Skeletal muscle cell (primary cell): ENCODE measurements at places on chromosomes 5 and 9.

DNA sequence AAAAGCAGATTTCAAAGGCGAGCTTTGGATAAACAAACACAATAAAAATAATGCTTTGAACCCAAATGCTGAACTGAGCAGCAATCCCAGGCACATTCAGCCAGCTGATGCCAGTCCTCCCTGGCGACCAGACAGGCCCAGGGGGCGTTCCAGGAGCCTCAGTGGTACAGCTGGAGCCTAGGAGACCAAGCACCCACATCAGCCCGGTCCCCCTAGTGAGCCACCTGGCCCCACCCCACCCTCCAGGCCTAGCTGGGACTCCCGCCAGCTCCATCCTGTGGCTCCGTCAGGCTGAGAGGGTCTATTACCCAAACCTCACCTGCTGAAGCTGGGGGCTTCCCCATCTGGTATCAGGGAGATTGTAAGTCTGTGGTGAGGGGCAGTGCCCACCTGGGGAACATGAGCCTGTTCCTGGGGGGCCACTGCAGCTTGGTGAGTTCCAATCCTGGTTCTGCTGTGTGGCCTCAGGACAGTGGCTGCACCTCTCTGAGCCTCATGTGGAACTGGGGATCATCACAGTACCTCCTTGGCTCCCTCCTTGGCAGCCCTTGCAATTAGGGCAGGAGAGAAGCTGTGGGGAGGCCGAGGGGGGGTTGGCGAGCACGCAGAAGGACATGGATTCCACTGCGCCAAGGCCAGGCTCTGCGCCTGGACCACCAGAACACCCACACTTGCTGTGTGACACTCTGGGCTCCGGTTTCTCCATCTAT, 16.7 kb downstream of the C9orf50 start:
- DNase-seq: no peak

GRCh38 chr5:87394411-87395165, 18.1 kb downstream of the CCNH start:
- DNase-seq: peak; percentile 72

- no peak for DNase-seq
These were observed 812.3 kb upstream of the GRAMD2B start for GRCh38 chr5:125610892-125611291.

- no peak for DNase-seq
These were observed 213.5 kb downstream of the MEF2C start for GRCh38 chr5:88669371-88670050.

DNA sequence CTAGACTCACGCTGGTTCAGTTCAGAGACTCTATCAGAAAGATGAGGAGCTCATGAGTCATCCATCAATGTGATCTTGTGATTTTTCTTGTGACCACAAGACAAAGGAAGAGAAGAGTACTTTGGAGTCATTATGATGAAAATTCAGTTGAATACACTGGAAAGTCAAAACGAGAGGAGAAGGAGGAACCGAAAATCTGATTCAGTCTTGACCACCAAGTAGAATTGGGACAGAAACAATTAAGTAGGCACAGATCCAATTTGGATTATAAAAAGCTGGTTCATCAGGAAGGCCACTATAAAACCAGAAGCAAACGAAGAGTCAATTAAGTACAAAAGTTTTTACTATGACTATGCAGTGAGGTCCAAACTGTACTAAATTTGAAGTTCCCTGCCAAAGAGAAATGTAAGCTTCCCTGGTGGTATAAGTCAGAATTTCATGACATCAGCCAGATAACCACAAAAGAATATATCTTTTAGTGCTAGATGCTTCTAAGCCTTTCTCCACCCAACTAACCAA, 90.9 kb downstream of the THBS4 start:
- DNase-seq: peak; percentile 64

DNA sequence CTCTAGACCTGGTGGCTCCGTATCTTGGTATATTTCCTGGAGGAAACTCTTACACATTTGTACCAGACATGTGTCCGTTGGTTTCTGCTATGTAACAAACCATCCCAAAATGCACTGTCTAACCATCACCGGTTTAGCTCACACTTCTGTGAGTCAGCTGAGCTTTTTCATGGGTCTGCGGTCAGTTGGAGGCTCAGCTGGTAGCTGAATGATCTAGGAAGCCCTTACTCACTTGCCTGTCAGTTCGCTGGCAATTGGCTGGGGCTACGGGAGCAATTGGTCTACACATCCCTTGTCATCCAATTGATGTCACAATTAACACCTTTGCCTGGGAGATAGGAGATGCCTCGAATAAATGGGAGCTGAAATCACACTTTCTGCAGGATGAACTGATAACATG, 11.6 kb upstream of the WHRN start:
- DNase-seq: no peak

DNA sequence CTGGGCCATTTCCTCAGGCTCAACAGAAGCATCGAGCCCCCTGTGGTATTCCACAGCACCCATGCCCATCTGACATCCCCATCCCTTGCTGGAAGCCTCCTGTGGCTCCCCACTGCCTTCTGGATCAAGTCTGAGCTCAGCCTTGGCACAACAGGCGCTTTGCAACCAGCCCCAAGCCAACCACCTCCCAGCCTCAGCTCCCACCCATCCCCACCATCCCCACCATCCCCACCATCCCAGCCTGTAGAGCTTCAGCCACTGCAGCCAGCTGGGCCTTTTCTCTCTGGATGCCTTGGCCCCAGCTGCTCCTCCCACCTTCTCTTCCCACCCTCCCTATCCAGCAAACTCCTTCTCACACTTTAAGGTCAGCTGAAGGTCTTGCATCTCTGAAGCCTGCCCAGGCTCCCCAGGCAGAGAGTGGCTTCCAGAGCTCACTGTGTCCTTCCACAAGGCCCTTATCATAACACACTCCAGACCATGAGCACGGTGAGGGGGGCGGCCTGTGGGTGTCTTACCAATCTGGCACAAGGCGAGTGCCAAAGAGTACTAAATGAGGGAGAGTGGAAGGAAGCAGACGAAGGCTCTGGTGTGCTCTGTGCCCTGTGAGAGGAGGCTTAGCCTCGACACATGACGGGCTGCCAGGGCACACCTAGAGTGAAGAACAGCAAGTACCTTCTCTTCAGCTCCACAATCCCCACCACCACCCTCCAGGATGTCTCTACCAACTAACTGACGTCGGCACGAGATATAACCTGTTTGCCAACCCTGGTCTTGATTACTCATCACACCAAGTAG, 6.5 kb downstream of the HIGD2A start:
- no peak for DNase-seq

DNA sequence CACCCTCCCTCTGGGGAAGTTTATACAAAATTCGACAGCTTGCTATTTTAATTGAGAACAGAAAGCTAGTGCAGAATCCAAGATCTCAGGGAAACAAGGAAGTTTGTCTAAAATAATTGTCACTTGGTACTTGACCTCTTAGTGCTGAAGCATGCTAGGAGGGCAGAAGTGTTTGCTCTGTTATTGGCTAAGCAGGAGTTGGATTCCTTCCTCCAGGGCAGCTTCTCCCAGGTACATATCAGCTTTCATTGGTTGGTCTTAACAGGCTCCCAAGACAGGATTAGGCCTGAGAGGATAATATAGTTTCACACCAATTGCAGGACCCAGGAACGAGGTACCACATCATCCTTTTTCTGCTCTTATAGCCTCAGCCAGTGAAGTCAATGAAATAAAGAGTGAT, 432.8 kb downstream of the IRX1 start:
- DNase-seq: no peak

- DNase-seq: no peak
These were observed 30.0 kb upstream of the ADAMTS2 start for GRCh38 chr5:179375236-179375685.

GRCh38 chr5:89436464-89436863, 553.5 kb upstream of the MEF2C start:
- no peak for DNase-seq

- no peak for DNase-seq
These were observed 41.1 kb downstream of the ISOC1 start for GRCh38 chr5:129135633-129136032.
